PC-3 (cell line): ENCODE measurements at places on chromosomes 5 and 9. TPM values are rescaled to one million over a fixed set of nuclear protein-coding genes. Genes with fewer than 3 reads are reported as not detected.

The HTR4 gene
- not detected in 2 replicates for total RNA-seq

The ADAMTS16 gene
- total RNA-seq: 1.7 and 2.0 TPM in 2 replicates

The RAB14 gene
- 13.8 and 14.9 TPM in 2 replicates for total RNA-seq

- H3K36me3 ChIP-seq: no peaks in the 10 kb centered on the region
- H3K4me1 ChIP-seq: peaks cover 17% of the 10 kb centered on the region
- peak; percentile 55 for DNase-seq
- H3K27ac ChIP-seq: 0 out of 2 replicates have a peak overlapping the region, but pooled peaks have one; percentile 1
- H3K27me3 ChIP-seq: no peaks in the 10 kb centered on the region
These were observed 126.1 kb downstream of the NPR3 start for GRCh38 chr5:32837211-32837610.

GRCh38 chr5:154403776-154404387 is 41.9 kb upstream of the SAP30L start:
- peaks cover 23% of the 10 kb centered on the region for H3K4me1 ChIP-seq
- no peak overlapping the region for H3K4me3 ChIP-seq
- no peaks in the 10 kb centered on the region for H3K36me3 ChIP-seq

DNA sequence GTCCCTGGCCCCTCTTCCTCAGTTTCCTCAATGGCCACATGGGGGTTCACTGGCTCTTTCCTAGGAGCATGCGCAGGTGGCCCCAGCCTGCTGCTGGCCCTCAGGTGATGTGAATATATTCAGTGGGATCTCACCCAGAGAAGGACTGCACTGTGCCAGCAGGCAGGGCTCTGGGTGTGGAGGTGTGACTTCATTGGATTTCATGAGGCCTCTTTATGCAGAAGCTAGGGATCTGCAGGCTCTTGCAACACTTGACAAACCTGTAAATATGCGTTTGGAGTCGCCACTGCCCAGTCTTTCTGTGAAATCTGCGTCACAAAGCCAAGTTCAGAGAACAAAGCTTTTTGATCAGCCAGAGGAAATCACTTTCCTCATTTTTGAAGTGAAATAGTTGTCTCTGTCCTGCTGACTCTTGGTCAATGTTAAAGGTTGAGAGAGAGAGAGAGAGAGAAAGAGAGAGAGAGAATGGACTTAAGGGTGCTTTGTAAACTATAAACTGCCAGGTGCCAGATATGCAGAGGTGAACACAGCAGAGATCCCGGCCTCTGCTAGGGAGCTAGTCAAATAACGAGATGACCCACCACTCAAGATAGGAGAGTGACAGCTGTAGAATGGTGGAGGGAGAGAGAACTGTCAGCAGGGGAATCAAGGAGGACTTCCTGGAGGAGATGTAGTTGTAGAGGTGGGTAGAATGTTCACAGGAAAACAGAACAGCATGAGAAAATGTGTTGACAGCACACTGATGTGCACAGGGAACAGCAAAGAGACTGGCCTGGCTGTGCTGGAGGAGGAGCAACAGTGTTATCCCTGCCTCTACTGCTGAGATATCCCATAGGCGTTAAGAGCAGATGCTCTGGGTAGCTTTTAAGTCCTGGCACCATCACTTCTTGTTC is 167.0 kb upstream of the ZNF618 start:
- no peaks in the 10 kb centered on the region for H3K4me1 ChIP-seq
- DNase-seq: no peak
- H3K27ac ChIP-seq: no peak overlapping the region

DNA sequence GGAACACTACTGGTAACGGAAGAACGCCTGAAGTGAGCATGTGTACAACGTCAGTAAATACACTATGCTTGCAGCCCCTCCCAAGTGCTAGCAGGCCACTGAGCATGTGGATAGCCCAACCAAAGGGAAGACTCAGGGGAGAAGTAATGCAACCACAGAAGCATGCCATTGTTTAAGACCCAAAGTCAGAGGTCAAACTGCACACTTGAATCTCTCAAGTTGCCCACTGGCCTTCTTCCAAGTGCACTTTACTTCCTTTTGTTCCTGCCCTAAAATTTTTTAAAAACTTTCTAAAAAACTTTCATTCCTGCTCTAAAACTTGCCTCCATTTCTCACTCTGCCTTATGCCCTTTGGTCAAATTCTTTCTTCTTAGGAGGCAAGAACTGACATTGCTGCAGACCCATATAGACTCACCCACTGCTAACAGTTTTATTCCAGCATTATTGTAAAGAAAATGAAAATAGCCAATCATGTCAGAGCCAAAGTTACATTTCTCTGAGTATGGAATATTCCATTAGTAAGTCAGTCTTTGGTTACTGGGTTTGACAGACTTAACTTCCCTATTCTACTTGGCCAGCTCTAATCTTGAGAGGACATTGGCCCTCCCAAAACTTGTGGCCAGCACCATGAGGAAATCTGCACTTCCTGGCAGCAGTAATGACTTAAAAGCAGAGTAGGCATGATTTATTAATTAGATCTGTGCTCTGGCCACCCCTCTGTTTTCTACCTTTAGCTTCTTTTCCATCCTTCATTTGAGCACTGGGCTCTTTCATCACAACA is 76.9 kb downstream of the TSSK1B start:
- no peaks in the 10 kb centered on the region for H3K27me3 ChIP-seq
- H3K27ac ChIP-seq: no peak overlapping the region
- peaks cover 7% of the 10 kb centered on the region; the same call in 1 of the 2 replicates for H3K4me1 ChIP-seq
- DNase-seq: no peak
- no peaks in the 10 kb centered on the region for H3K36me3 ChIP-seq

DNA sequence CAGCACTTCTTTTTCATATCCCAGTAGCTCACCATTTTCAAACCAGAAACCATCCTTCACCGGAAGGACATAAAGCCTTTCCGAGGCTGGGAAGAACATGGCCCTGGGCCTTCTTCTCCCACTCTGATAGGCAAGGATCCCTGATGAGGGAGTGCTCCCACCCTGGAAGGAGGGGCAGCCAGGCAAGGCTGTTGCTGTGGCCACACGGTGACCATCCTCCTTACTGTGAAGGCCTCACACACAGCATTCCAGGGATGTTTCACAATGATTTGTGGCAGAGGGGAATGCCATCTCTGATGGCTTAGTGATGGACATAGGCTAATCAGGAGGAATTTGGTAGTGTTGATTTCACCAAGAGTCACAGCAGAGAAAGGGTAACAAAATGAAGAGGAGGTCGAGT is 130.7 kb downstream of the ADAMTS12 start:
- no peaks in the 10 kb centered on the region for H3K27me3 ChIP-seq
- no peak overlapping the region for H3K27ac ChIP-seq
- 0 out of 2 replicates have a peak, but pooled peaks cover 4% of the 10 kb centered on the region for H3K4me1 ChIP-seq
- no peak for DNase-seq
- no peak overlapping the region for H3K4me3 ChIP-seq

GRCh38 chr9:86763791-86764190 is 183.5 kb downstream of the GAS1 start:
- H3K27me3 ChIP-seq: no peaks in the 10 kb centered on the region
- no peak for DNase-seq
- H3K4me1 ChIP-seq: peaks cover 5% of the 10 kb centered on the region; the same call in 1 of the 2 replicates
- no peak overlapping the region for H3K4me3 ChIP-seq
- no peaks in the 10 kb centered on the region for H3K36me3 ChIP-seq
- no peak overlapping the region for H3K27ac ChIP-seq

DNA sequence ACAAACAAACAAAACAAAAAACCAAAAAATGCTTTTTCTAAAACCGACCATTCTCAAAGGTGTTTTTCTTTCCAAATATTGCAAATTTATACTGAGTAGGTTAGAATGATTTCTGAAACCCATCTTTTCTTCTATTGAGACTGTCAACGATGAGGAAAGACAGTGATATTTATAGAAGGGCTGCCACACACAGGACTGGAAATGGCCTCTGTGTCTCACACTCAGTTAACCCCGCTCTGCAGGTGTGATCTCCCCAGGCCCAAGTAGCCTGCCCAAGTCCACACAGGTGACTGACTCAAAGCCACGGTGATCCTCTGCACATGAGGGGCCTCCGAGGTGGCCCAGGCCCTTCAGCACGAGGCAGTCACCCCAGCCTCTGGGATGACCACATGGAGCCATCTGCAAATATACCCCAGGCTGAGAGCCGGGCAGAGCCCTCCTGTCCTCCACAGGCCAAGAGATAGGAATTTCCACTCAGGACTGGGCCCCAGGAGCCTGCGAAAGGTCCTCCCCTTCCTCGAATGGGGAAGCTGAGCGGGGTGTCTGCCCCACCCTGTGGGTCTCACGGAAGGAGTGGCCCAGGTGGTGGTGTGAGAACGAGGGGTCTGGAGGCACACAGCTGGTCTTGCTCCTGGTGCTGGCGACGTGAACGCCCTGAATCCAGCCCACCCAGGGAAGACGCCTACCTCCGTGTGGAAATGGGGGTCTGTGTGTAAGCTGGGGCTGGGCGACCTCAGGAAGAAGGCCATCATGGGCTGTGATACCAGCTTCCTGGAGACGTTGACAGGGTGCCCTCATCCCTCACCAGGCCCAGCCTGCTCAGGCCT is 53.0 kb upstream of the PHYKPL start:
- no peak overlapping the region for H3K4me3 ChIP-seq
- H3K36me3 ChIP-seq: no peaks in the 10 kb centered on the region
- peaks cover 12% of the 10 kb centered on the region; the same call in 1 of the 2 replicates for H3K4me1 ChIP-seq
- peaks cover 40% of the 10 kb centered on the region for H3K27me3 ChIP-seq
- H3K27ac ChIP-seq: no peak overlapping the region

DNA sequence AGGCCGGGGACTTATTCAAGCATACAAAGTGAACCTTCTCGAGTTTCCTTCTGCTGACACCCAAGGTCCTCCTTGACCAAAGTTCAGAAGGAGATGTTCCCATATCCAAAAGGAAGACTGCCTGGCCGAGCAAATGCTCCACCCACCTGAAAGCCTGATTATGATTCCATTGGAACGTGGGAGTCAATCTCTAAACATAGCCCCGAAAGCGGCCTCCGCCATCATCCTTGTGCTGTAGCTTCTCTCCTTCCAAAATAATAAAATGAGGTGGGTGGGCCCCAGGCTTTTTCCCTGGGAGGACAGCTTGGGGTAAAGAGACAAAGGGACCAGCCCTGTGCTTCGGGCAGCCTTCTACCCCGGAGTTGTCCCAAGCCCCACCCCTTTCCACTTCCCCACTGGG is 355.6 kb upstream of the SLC30A5 start:
- H3K4me3 ChIP-seq: no peak overlapping the region
- no peak for DNase-seq
- no peaks in the 10 kb centered on the region for H3K4me1 ChIP-seq
- no peak overlapping the region for H3K27ac ChIP-seq
- H3K36me3 ChIP-seq: no peaks in the 10 kb centered on the region
- H3K27me3 ChIP-seq: no peaks in the 10 kb centered on the region

DNA sequence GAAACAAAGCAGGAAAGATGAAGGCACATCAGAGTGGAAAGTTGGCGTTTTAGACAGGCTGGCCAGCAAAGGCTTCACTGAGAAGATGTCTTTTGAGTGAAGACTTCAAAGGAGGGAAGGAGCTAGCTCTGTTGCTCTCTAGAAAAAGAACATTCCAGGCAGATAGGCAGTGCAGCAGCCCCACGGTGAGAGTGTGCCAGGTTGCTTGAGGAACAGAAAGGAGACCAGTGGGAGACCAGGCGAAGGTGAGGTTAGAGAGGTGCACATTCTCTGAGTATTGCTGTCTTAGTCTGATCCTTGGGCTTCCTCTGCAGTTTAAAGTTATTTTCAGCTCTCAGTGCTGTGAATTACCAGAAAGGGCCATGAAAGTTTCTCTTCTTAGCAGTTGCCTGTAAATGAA is 83.8 kb downstream of the SLC44A1 start:
- H3K27ac ChIP-seq: no peak overlapping the region
- H3K4me1 ChIP-seq: peaks cover 4% of the 10 kb centered on the region; the same call in 1 of the 2 replicates
- H3K4me3 ChIP-seq: no peak overlapping the region
- H3K27me3 ChIP-seq: no peaks in the 10 kb centered on the region

GRCh38 chr9:2601785-2602378 is 19.7 kb upstream of the VLDLR start:
- no peak for DNase-seq
- H3K27ac ChIP-seq: no peak overlapping the region
- no peak overlapping the region for H3K4me3 ChIP-seq
- H3K4me1 ChIP-seq: no peaks in the 10 kb centered on the region
- peaks cover 5% of the 10 kb centered on the region; the same call in 1 of the 2 replicates for H3K27me3 ChIP-seq

- no peaks in the 10 kb centered on the region for H3K27me3 ChIP-seq
- H3K4me1 ChIP-seq: peaks cover 17% of the 10 kb centered on the region
- no peaks in the 10 kb centered on the region for H3K36me3 ChIP-seq
- peak; percentile 62 for DNase-seq
- no peak within 1 kb of the TSS for H3K27ac ChIP-seq
These were observed at the start of gene AK1 for GRCh38 chr9:127877566-127877998. Gene AK1 (minus strand): TSS chr9:127877675. CDS start chr9:127874617, 3,058 bp downstream.

GRCh38 chr5:133873449-133873848 is 95.0 kb downstream of the C5orf15 start:
- peaks cover 62% of the 10 kb centered on the region for H3K4me1 ChIP-seq
- no peaks in the 10 kb centered on the region for H3K27me3 ChIP-seq
- peak; percentile 42 for DNase-seq
- H3K36me3 ChIP-seq: no peaks in the 10 kb centered on the region
- H3K27ac ChIP-seq: peak overlapping the region; percentile 69
- H3K4me3 ChIP-seq: no peak overlapping the region

GRCh38 chr5:146032911-146033310 is 72.5 kb downstream of the PLAC8L1 start:
- no peak overlapping the region for H3K27ac ChIP-seq
- H3K4me3 ChIP-seq: no peak overlapping the region
- peaks cover 9% of the 10 kb centered on the region for H3K4me1 ChIP-seq
- no peaks in the 10 kb centered on the region for H3K27me3 ChIP-seq

GRCh38 chr5:170190436-170191134 is 42.2 kb upstream of the C5orf58 start:
- H3K36me3 ChIP-seq: no peaks in the 10 kb centered on the region
- H3K4me3 ChIP-seq: no peak overlapping the region
- DNase-seq: no peak
- no peak overlapping the region for H3K27ac ChIP-seq

DNA sequence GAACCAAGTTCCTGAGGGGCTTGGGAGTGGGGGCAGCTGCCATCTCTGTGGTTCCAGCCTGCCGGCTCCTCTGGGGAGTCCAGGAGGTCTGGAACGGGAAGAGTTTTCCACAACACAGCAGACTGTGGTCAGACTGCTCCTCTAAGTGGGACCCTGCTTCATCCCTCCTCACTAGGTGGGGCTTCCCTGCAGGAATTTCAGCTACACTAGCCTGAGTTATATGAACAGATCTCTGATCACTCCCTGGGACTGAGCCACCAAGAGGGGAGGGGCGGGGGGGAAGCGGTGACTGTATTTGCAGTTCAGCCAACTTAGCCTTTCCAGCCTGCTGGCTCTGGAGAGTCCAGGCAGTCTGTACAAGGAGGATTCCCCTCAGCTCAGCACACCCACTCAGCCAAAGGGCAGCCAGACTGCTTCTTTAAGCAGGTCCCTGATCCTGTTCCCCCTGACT is 19.4 kb downstream of the DTWD2 start:
- no peak overlapping the region for H3K27ac ChIP-seq
- H3K36me3 ChIP-seq: no peaks in the 10 kb centered on the region
- DNase-seq: peak; percentile 54
- no peak overlapping the region for H3K4me3 ChIP-seq

GRCh38 chr5:133531178-133531577 is 81.2 kb downstream of the FSTL4 start:
- H3K27ac ChIP-seq: no peak overlapping the region
- no peaks in the 10 kb centered on the region for H3K4me1 ChIP-seq
- no peak overlapping the region for H3K4me3 ChIP-seq
- H3K27me3 ChIP-seq: no peaks in the 10 kb centered on the region
